ENCODE measurements at places on chromosomes 11 and 22.

- H3K36me3 ChIP-seq, result peaks cover 3% of the 10 kb centered on the region
- H3K27ac ChIP-seq, result peak overlapping the region; percentile 48
- no peaks in the 10 kb centered on the region for H3K27me3 ChIP-seq
- peak overlapping the region; percentile 65 for H3K4me3 ChIP-seq
- peak; percentile 38 for DNase-seq
These were observed 49.2 kb downstream of the CNTN5 start for GRCh38 chr11:99069856-99070444.

- no peaks in the 10 kb centered on the region for H3K4me1 ChIP-seq
- DNase-seq, result no peak
- H3K36me3 ChIP-seq, result no peaks in the 10 kb centered on the region
- peaks cover 82% of the 10 kb centered on the region for H3K27me3 ChIP-seq
These were observed 80.0 kb upstream of the EIF3D start for GRCh38 chr22:36608987-36609386.

GRCh38 chr11:66417000-66417399 is 3.8 kb upstream of the NPAS4 start:
- DNase-seq, result no peak
- peaks cover 2% of the 10 kb centered on the region for H3K4me1 ChIP-seq
- H3K4me3 ChIP-seq, result no peak overlapping the region

- no peak overlapping the region for H3K27ac ChIP-seq
- H3K4me1 ChIP-seq, result peaks cover 14% of the 10 kb centered on the region
- no peaks in the 10 kb centered on the region for H3K27me3 ChIP-seq
These were observed 218.2 kb upstream of the CCDC179 start for GRCh38 chr11:23078289-23078971.
